PC-9 (cell line): ENCODE measurements at places on chromosomes 12 and 14.

- no peaks in the 10 kb centered on the region for H3K4me1 ChIP-seq
- no peak overlapping the region for H3K27ac ChIP-seq
- H3K36me3 ChIP-seq = no peaks in the 10 kb centered on the region
- no peak for DNase-seq
- H3K4me3 ChIP-seq = no peak overlapping the region
Measured at GRCh38 chr12:82862069-82862841, 175.5 kb downstream of the TMTC2 start.

DNA sequence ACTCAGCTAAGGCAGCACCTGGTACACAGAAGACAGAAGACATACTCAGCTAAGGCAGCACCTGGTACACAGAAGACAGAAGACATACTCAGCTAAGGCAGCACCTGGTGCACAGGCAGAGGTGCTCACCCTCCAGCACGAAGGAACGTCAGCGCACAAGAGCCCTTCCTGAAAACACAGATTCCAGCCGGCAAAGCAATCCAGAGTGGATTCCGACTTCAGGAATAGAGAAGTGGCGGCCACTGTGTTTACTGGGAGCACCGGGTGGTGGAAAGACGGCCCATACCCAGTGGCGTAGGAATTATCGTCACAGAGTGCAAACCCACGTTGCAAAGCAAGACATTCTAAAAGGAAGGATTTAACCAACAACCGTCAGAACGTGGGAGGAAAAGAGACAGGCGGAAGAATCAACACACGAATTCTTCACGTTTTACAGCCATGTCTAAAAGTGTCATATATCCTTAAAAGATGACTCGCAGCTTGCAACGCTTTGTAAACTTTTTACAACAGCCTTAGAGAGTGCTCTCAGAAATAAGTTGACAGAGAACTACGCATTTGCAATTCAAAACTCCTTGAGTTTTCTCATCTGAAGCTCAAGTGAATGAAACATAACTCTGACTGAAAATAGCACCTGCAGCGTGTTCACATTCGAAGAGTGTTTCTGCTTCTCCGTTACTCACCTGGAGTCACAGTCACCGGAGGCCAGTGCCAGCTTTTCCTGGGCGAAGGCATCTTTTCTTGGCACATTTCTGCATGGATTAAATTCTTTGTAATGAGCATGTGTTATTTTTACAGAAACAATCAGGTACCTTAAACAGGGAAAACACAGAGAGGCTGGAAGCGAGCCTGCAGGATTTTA lies 55.8 kb upstream of the GALNT9 start:
- peaks cover 87% of the 10 kb centered on the region for H3K27me3 ChIP-seq
- no peaks in the 10 kb centered on the region for H3K4me1 ChIP-seq
- no peak for DNase-seq
- no peaks in the 10 kb centered on the region for H3K36me3 ChIP-seq

DNA sequence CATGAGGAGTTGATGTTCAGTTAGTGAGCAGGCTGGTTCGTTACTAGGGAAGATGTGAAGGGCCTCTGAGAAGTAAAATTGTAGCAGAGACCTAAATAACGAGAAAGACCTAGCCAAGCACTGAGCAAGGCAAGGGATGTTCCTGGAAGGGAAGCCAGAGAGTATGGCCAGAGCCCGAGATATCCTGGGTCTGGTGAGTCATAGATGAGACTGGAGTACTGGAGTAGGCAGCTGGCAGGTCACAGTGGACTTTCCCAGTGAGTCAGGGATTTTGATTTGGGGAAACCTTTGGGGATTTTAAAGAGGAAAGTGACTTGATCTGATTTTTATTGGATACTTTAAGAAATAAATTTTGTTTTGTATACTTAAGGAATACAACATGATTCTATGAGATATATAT lies 369.0 kb downstream of the DIO2 start:
- H3K36me3 ChIP-seq = no peaks in the 10 kb centered on the region
- DNase-seq = no peak
- no peaks in the 10 kb centered on the region for H3K4me1 ChIP-seq
- H3K4me3 ChIP-seq = no peak overlapping the region
- peaks cover 10% of the 10 kb centered on the region; the same call in 1 of the 2 replicates for H3K27me3 ChIP-seq

- no peaks in the 10 kb centered on the region for H3K36me3 ChIP-seq
- H3K4me3 ChIP-seq = no peak overlapping the region
- no peak for DNase-seq
- no peak overlapping the region for H3K27ac ChIP-seq
- H3K27me3 ChIP-seq = no peaks in the 10 kb centered on the region
Measured at GRCh38 chr14:99907761-99908652, 114.8 kb downstream of the EML1 start.

GRCh38 chr12:91404441-91404840 lies 221.8 kb upstream of the DCN start:
- no peak overlapping the region for H3K4me3 ChIP-seq
- no peaks in the 10 kb centered on the region for H3K36me3 ChIP-seq
- no peaks in the 10 kb centered on the region for H3K27me3 ChIP-seq
- DNase-seq = no peak
- peaks cover 11% of the 10 kb centered on the region for H3K4me1 ChIP-seq

- no peak for DNase-seq
- H3K4me3 ChIP-seq = no peak overlapping the region
- no peaks in the 10 kb centered on the region for H3K4me1 ChIP-seq
- no peak overlapping the region for H3K27ac ChIP-seq
Measured at GRCh38 chr14:59588101-59588500, 11.5 kb upstream of the CCDC175 start.

- no peak overlapping the region for H3K27ac ChIP-seq
- DNase-seq = no peak
- no peaks in the 10 kb centered on the region for H3K27me3 ChIP-seq
- no peak overlapping the region for H3K4me3 ChIP-seq
- H3K4me1 ChIP-seq = no peaks in the 10 kb centered on the region
Measured at GRCh38 chr14:27528328-27528727, 930.5 kb upstream of the NOVA1 start.

DNA sequence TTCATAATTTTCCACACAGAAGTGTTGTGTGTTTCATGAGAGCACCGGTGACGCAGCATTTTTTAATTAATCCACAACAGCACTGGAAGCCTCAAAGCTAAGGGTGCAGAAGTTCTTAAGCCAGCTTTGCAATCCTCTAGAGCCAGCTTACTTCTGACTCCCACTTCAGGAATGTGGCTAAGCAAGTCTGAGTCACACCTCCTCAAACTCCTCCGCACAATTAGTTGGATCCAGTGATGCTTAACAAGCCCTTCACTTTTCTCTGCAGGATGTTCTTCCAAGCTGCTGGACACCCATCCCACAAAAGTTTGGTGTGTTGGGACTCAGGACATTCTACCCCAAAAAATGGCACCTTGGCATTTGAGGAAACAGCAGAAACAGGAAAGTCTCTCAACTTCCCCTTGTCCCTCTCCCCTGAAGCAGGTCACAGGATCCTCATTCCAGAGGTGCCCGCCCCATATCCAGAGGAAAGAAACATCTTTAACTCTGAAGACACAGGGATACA lies 210.0 kb downstream of the PPM1H start:
- H3K36me3 ChIP-seq = 0 out of 2 replicates have a peak, but pooled peaks cover 3% of the 10 kb centered on the region
- DNase-seq = peak; percentile 99
- H3K4me3 ChIP-seq = peak overlapping the region; percentile 1; the same call in 1 of the 2 replicates
- no peaks in the 10 kb centered on the region for H3K27me3 ChIP-seq
- peaks cover 71% of the 10 kb centered on the region for H3K4me1 ChIP-seq

DNA sequence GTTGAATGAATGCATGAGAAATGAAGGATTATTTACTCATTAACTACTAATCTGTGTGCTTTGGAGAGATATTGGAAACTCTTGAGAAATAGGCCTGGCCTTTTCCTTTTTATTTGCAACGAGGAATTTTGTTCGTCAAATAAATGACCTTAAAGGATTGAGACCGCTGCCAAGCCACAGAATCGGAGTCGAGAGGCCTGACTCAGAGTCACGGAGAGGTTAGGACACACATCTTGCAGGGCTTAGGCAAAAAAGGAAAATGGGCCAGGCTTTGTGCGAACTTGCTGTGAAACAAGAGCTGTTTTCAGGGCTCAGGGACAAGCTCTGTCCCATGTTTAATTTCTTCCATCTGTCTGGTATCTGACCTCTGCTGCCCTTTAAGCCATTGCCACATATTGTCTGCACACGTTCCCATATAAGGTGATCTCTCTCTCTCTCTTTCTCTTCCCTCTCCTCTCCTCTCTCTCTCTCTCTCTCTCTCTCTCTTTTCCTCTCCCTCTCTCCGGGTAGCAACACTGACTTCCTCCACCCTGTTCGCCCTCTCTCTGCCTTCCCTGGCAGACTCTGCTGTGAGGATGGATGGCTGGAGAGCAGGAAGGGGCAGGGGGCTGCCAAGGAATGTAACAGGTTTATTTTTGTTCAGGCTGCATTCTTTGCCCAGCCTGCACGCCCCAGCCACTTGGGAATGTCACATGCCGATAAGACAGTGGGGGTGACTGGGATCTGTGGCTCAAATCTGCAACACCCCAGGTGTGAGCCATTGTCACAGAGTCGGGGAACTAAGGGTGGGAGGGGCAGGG lies 14.9 kb upstream of the IFT81 start:
- H3K4me1 ChIP-seq = 0 out of 2 replicates have a peak, but pooled peaks cover 3% of the 10 kb centered on the region
- no peak overlapping the region for H3K4me3 ChIP-seq
- no peak overlapping the region for H3K27ac ChIP-seq
- H3K36me3 ChIP-seq = no peaks in the 10 kb centered on the region
- DNase-seq = no peak
- no peaks in the 10 kb centered on the region for H3K27me3 ChIP-seq

DNA sequence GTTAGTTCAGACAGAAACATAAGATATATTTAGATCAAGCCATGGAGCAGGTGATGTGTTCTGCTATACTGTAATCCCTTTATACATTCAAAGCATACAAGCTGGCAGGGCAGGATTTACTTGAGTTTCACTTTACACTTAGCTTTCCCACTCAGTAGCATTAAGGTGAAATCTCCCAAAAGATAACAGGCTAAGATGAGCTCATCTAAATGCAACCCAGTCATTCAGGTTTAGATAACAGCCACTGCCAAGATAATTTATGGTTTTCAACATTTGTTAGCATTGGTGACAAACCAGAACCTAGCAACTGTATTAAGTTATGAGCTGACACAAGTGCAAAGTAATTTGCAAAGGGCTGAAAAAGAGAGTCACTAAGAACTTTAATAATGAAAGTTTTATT lies 925.1 kb upstream of the ATXN7L3B start:
- H3K4me1 ChIP-seq = peaks cover 11% of the 10 kb centered on the region
- peak overlapping the region; percentile 8; the same call in 1 of the 2 replicates for H3K27ac ChIP-seq
- DNase-seq = no peak
- no peaks in the 10 kb centered on the region for H3K36me3 ChIP-seq
- no peaks in the 10 kb centered on the region for H3K27me3 ChIP-seq

DNA sequence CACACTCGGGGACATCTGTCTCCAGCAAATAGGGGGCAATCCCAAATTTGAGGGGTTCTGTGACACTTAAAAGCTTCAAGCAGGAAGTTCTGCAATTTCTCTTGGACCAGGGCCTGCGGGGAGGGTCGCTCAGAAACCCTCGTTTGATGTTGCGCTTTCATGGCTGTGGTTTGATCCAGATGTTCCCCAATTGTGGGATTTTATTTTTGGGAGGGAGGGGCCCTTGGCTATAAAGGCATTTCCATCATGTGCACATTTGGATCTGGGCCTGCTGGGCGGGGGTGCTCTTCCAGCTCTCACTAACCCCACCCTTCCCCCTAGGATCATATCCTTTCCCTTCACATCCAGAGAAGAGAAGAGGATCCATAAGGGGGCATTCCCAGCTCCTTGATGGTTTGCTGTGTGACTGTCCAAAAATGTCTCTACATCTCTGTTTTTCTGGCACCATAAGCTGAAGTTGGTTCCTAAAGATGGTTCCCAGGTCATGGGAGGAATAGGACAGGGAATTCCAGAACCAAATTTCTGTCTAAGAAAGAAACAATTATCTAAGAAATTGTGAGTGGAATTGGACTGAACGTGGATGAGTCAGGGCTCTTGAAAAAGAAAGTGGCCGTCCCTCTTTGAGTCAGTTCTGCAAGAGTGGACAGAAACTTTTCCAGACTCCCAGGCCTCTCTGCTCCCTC lies 47.2 kb downstream of the SMUG1 start:
- no peak overlapping the region for H3K4me3 ChIP-seq
- no peaks in the 10 kb centered on the region for H3K4me1 ChIP-seq
- peaks cover 18% of the 10 kb centered on the region for H3K27me3 ChIP-seq
- DNase-seq = no peak
- no peak overlapping the region for H3K27ac ChIP-seq
- H3K36me3 ChIP-seq = no peaks in the 10 kb centered on the region

DNA sequence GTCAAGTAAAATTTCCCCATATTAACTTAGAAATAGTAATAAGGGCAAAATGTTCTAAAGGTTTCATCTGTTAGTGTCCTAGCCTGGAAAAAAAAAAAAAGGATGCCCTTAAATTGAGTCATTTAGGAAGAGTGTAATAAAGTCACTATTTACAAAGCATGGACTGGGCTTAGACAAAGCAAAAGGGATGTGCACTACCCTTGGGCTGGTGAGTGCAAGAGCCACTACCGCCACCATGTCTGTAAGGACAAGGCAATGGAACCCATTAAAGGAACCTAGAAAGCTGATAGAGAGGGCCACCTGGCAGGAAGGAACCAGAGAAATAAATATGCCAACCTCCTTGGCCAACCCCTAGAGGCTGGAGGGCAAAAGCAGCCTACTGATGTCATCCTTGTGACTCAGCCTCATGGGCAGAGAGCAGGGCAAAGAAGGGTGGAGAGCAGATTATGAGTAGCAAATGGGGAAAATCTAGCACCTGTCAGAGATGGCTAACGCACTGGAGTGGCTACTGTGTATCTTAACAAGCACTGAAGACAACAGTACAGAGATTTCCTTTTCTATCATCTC lies 59.5 kb upstream of the FUT8 start:
- no peaks in the 10 kb centered on the region for H3K27me3 ChIP-seq
- peaks cover 52% of the 10 kb centered on the region for H3K4me1 ChIP-seq
- no peak overlapping the region for H3K4me3 ChIP-seq
- DNase-seq = peak; percentile 77
- H3K36me3 ChIP-seq = no peaks in the 10 kb centered on the region

DNA sequence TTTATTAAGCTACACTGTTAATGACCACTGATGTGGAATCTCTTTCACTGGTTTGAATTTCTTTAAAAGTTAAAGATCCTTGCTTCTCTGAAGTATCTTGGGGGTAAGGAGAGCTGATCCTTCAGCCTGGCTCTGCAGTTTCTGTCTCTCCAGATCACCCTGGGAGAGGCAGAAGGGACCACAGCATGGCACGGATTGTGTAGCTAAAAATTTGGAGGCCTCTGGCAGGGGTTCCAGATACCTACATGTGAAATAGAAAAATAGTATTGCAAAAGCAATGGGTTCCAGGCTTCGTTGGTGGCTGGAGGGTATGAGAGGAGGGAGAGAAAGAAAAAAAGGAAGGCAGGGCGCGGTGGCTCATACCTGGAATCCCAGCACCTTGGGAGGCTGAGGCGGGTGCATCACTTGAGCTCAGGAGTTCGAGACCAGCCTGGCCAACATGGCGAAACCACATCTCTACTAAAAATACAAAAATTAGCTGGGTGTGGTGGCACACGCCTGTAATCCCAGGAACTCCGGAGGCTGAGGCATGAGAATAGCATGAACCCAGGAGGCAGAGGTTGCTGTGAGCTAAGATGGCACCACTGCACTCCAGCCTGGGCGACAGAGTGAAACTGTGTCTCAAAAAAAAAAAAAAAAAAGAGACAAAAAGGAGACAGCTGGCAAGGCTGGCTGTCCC lies 3.4 kb downstream of the CHST11 start:
- DNase-seq = no peak
- peak overlapping the region; percentile 58 for H3K27ac ChIP-seq
- peaks cover 50% of the 10 kb centered on the region for H3K4me1 ChIP-seq
- H3K27me3 ChIP-seq = no peaks in the 10 kb centered on the region
- peaks cover 6% of the 10 kb centered on the region; the same call in 1 of the 2 replicates for H3K36me3 ChIP-seq
